ENCODE measurements at places on chromosomes 1 and 21.

GRCh38 chr1:50829014-50829958, 130.8 kb downstream of the FAF1 start:
- no peak for DNase-seq

- no peak for DNase-seq
These were observed 38.8 kb downstream of the ACOT7 start for GRCh38 chr1:6354659-6355317.

DNA sequence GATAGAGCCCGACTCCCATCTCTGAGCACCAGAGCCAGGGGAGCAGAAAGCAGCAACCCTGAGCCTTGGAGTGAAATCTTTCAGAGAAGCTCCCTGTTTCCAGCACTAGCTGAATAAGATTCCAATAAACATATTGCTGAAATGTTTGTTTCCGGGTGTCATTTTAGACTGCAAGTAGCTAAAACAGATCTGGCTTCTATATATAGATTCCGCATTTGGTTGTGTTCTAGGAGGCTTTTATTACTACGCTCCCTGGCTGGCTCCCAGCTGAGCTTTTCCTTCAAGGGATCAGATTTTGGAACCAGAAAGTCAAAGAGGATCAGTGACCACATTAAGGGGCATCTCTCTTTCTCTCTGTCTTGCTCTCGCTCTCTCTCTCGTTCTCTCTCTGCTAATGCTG, 88.2 kb downstream of the PAPPA2 start:
- DNase-seq: no peak

GRCh38 chr21:42395302-42395701, 550 bp downstream of the TMPRSS3 start:
- no peak for DNase-seq

GRCh38 chr1:9322661-9323244, 30.1 kb downstream of the SPSB1 start:
- no peak for DNase-seq

DNA sequence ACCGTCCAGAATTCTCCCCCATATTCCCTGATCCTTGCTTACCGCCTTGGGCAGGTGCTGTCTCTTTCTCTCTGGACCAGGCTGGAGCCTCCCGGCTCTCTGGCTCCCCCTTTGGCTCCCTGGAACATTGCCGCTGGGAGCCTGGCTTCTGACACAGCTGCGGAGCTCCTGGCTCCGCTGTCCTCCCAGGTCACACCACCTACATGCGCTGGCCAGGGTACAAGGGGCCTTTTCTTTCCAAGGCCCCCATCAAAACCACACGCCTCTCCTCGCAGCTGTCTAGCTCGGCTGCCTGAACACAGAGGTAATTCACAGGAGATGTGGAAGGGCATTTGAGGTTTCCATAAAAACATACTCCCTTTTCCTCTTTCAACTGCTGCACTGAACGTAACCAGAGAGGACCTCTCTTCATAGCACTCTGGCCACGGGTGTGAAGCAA, 7.5 kb upstream of the ZNF648 start:
- DNase-seq: no peak

DNA sequence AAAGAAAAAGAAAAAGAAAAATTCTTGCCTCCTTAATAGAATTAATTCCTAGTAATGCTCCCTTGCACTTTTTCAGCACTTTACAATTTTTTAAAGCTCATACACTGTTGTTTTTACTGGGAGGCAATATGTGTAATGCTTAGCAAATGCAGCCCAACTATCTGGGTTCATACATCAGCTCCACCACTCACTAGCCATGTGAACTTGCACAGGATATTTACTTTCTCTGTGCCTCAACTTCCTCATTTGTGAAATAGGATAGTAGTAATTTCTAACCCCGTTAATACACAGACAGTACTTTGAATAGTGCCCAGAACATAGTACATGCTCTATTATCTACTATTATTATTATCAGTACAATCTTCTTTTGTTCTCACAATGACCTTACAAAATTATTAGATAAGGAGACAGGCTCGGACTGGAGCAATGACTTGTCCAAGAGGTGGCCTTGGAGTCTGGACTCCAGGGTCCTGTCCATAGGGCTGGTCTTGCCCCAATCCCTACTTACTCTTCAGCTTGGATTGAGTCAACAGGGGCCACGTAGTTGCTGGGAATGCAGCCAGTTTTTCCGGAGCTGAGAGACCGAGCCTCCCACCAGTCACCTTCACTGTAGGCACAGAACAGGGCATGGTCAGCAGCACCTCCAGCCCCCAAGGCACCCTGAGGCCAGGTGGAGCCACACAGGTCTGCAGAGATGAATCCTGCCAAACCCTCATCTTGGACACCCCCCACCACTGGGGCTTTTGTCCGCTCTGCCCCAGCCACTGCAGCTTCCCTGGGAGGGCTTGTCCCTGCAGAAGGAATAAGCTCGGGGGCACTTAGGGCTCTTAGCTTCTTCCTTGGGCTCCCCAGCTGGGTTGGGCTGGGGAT, 13.7 kb downstream of the FGR start:
- DNase-seq: no peak

GRCh38 chr1:113887402-113888175, at the start of gene BCL2L15:
Gene BCL2L15 (minus strand): TSS chr1:113887581. CDS start chr1:113887375, 206 bp downstream.
- DNase-seq: no peak

GRCh38 chr1:187624812-187625545, 796.2 kb downstream of the PLA2G4A start:
- no peak for DNase-seq

DNA sequence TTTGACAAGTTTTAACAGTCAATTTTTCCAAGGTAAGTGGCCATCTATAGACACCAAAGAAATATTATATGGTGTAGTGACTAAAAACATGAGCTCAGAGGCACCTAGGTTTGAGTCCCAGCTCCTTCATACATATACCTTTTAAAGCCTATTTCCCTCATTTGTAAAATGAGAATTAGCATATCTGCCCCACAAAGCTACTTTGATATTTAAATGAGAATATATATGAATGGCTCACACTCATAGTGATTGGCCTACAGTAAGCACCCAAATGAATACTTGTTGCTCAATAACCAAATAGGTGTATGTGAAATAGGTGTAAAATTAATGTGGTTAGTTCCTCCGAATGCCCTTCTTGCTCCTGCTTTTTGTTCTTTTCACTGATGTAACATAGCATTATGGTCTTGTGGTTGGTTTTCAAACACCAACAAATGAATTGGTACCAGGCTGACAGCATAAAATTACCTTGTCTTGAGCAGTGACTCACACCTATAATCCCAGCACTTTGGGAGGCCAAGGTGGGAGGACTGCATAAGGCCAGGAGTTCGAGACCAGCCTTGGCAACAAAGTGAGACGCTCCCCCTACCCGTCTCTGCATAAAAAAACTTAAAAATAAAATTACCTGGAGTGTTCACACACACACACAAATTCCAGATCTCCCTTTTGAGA, 25.3 kb downstream of the CNIH4 start:
- no peak for DNase-seq

DNA sequence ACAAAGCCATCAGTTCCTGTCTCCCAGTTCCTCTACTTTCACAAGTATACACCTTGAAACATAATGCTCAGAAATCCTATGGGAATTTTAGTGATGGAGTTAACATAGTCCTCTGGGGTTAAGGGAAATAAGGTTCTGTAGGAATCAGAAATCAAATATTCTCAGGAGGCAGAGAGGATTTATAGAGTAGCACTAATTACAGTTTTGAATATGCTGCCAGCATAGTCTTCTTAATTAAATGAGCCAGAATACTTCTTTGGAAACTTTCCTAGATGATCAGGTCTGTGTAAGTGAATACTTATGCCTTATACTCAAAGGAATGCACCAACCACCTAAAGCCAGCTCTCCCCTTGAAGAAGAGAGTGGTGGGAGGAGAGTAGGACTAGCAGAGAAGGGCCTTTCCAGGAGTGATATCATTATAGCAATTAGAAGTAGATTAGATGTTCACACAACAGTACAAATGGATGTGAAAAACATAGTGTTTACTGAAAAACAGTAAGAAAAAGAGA, 31.4 kb upstream of the DIRAS3 start:
- no peak for DNase-seq

GRCh38 chr1:57794078-57794477, 370.2 kb upstream of the DAB1 start:
- DNase-seq: no peak

- DNase-seq: no peak
These were observed 778 bp downstream of the EVI5 start for GRCh38 chr1:92784021-92784638.

- no peak for DNase-seq
These were observed 100.7 kb downstream of the COLGALT2 start for GRCh38 chr1:183936791-183937190.

DNA sequence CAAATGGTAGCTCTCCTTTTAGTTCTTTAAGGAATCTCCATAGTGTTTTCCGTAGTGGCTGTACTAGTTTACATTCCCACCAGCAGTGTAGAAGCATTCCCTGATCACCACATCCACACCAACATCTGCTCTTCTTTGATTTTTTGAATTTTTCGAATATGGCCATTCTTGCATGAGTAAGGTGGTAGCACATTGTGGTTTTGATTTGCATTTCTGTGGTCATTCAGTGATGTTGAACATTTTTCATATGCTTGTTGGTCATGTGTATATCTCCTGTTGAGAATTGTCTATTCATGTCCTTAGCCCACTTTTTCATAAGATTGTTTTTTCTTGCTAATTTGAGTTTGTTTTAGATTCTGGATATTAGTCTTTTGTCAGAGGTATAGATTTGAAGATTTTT, 84.6 kb upstream of the B3GALT2 start:
- DNase-seq: no peak

- no peak for DNase-seq
These were observed 283.1 kb downstream of the DSCAM start for GRCh38 chr21:40563900-40564299.

- no peak for DNase-seq
These were observed 70.6 kb upstream of the PTGFR start for GRCh38 chr1:78420181-78420580.

DNA sequence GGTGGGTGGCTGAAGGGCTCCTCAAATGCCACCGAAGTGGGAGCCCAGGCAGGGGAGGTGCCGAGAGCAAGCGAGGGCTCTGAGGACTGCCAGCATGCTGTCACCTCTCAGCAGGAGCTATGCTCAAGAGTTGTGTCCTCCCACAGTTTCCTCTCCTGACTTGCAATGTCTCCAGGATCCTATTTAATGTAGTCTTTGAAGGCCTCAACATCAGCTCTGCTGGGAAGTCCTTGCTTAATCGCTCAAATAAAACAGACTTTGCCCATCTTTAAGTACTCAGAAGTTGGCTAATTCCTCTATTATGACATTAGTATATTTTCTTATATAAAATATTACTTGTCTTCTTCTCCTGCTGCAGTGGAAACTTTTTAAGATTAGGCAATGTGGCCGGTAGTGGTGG, 154.2 kb upstream of the NRIP1 start:
- DNase-seq: no peak

DNA sequence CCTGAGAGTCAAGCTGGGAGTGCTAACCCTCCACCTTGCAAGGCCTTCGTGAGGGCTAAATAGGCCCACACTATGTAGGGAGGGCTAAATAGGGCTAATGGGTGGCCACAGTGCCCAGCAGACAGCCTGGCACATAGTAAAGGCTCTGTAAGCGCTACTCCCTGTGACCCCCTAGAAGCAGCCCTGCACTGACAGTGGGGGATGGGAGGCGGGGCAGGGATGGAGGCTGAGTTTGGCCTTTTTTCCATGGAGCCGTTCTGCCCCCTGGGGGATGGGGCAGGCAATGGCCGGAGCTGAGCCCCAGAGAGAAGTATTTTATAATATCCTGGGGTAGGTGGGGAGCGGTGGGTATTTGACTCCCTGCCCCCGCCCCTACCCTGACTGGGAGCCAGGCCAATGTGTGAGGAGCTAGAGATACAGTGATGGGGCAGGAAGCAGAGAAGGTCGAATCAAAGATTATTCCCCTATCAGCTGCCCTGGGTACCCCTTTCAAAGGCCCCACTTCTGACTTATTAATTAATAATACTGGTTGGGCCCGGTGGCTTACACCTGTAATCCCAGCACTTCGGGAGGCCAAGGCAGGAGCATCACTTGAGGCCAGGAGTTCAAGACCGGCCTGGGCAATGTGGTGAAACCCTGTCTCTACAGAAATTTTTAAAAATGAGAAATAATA, 42.3 kb downstream of the LACTBL1 start:
- no peak for DNase-seq

GRCh38 chr1:45375104-45376090, 35.2 kb upstream of the MUTYH start:
- no peak for DNase-seq

GRCh38 chr1:210907251-210907805, 226.6 kb downstream of the KCNH1 start:
- no peak for DNase-seq

- DNase-seq: no peak
These were observed 15.8 kb downstream of the KCNQ4 start for GRCh38 chr1:40799351-40799867.

Measured in stimulated activated CD8-positive, alpha-beta memory T cell treated with anti-CD3 and anti-CD28 coated beads, Interleukin-4, amount 100 ng/mL, for 4 hours (primary cell).